ENCODE measurements at places on chromosomes 2 and 18.

- no peak for DNase-seq
Observed at GRCh38 chr2:235011929-235012631, 60.3 kb downstream of the SH3BP4 start.

GRCh38 chr2:25252291-25253152, 84.1 kb upstream of the POMC start:
- DNase-seq = no peak

DNA sequence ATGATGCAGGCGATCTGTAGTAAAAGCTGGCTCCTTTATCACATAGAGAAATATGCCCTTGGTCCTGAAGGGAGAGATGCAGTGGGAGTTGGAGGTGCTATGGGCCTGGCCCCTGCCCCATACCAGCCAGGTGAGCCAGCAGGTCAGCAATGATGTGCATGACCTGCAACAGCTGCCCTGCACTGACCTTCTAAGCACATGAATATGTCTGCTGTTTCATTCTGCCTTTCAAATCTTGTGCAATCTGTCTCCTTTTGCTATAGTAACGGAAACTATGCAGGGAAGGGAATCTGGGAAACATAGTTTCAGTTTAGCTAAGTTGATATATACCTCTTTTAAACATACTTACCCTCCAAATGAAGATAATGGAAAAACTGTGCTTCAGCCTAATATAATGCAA, 235.2 kb downstream of the TDRD15 start:
- no peak for DNase-seq

DNA sequence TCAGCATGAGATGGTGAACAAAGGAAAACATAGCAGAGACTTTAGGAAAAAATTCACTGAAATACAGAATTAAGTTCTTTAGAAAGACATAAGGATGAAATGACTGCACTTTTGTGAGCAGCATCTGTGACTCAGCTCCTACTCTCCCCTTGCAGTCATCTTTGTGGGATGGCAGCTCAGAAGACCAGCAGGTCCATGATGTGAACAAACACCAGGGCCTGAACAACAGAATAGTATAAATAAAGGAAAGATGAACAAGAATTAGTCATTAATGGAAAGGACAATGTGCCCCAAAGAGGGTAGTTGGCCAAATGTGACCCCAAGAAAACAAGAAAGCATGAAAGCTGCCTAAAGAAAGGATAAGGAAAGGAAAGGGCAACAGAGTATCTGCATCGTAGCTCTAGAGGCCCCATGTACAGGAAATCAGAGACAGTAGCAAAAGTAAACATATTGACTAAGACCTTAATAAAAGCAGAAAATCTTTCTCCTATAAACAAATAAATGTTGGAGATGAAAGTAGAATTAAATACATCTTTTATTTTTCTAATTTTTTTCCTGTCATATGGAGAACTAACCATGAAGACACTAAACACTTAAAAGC, 318.0 kb downstream of the ZEB2 start:
- DNase-seq = no peak

DNA sequence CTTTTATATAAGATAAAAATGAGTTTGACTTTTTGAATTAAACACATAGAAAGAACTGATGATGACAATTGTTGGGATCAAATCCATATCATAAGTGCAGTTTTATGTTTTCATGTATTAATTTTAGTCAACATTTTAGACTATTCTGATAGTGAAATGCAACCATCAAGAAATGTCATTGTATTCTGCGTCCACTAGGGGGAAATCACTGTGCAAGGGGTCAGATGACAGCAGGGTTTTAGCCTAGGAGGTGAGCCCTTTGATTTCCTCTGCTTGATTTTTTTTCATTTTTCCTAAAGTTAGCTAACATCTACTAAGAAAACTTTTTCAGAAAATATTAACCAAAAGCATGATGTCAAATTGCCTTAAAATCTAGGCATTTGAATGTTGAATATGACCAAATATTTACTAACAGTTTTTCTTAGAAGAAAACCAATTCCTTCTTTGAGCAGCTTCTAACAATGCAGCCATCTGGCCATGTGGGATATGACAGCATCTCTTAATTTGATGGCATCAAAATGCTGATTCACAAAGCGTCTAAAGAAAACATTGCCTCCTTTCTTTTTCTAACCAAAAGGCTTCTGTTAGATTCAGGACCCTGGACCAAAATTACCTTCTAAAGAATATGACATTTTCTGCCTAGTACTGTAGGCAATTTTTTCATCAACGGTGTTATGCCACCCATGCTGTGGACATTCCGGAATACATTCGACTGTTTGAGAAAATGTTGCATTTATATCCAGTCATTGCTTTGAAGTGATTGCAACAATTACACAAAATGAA, 141.5 kb downstream of the SPHKAP start:
- no peak for DNase-seq

Measured in stimulated activated CD4-positive, alpha-beta T cell treated with anti-CD3 and anti-CD28 coated beads, Interleukin-12 subunit alpha, Interleukin-12 subunit beta, amount 100 ng/mL, for 24 hours (primary cell).